Bladder microvascular endothelial cell (primary cell): ENCODE measurements at places on chromosomes 1 and 21. TPM values are rescaled to one million over a fixed set of nuclear protein-coding genes. Genes with fewer than 3 reads are reported as not detected.

The NGF gene
- 0.13 and 0.32 TPM in 2 replicates for total RNA-seq

The LRRC71 gene
- total RNA-seq = 0.16 and 0.19 TPM in 2 replicates

The KLF17 gene
- total RNA-seq = not detected in 2 replicates

The OR6N1 gene
- total RNA-seq = not detected in 2 replicates

The KANK4 gene
- not detected in 2 replicates for total RNA-seq

The ECE1 gene
- 217 and 308 TPM in 2 replicates for total RNA-seq

The VWA5B1 gene
- total RNA-seq = not detected in 2 replicates

The UMODL1 gene
- total RNA-seq = not detected in 2 replicates

The GOLT1A gene
- not detected in 2 replicates for total RNA-seq

The NBPF4 gene
- not detected in 2 replicates for total RNA-seq

The TENT5C gene
- total RNA-seq = 0.16 and 1.1 TPM in 2 replicates

The MRAP gene
- not detected in 2 replicates for total RNA-seq

The CRYAA gene
- total RNA-seq = not detected in 2 replicates

The CFAP126 gene
- total RNA-seq = not detected in 2 replicates

The CHRM3 gene
- total RNA-seq = 0.13 and 0.16 TPM in 2 replicates

The A3GALT2 gene
- total RNA-seq = not detected in 2 replicates

The EXO1 gene
- 7.6 and 9.4 TPM in 2 replicates for total RNA-seq
